ENCODE measurements at places on chromosomes 1 and 21. TPM values are rescaled to one million over a fixed set of nuclear protein-coding genes. Genes with fewer than 3 reads are reported as not detected.

- H3K27me3 ChIP-seq, result no peaks in the 10 kb centered on the region
- peak overlapping the region; percentile 44 for H3K27ac ChIP-seq
- no peak for DNase-seq
- no peaks in the 10 kb centered on the region for H3K36me3 ChIP-seq
- H3K4me3 ChIP-seq, result no peak overlapping the region
Measured at GRCh38 chr1:63935553-63935952, 161.7 kb downstream of the ROR1 start.

GRCh38 chr1:109493805-109494539 lies at the start of gene CYB561D1:
Gene CYB561D1 (plus strand): TSS chr1:109494094. CDS start chr1:109494140, 46 bp downstream.
- DNase-seq, result peak; percentile 80
- H3K4me3 ChIP-seq, result peak within 1 kb of the TSS; percentile 82
- H3K27ac ChIP-seq, result peak within 1 kb of the TSS; percentile 86
- H3K4me1 ChIP-seq, result peaks cover 27% of the 10 kb centered on the region

DNA sequence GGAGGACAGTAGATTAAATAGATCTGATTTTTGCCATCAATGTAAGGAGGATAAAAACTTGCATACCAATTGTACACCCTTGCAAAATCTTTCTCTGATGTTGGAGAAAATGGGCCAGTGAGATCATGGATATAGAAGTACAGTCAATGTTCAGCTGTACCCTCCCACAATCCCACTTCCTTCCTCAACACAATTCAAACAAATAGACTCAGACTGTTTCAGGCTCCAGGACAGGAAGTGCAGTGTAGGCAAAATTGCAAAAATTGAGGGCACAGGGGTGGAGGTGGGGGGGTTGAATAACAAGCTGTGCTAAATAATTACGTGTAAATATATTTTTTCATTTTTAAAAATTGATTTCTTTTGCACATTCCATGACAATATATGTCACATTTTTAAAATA lies 3.9 kb upstream of the IFI44 start:
- no peak overlapping the region for H3K27ac ChIP-seq
- no peak for DNase-seq
- no peaks in the 10 kb centered on the region for H3K4me1 ChIP-seq
- no peaks in the 10 kb centered on the region for H3K27me3 ChIP-seq
- H3K4me3 ChIP-seq, result no peak overlapping the region

DNA sequence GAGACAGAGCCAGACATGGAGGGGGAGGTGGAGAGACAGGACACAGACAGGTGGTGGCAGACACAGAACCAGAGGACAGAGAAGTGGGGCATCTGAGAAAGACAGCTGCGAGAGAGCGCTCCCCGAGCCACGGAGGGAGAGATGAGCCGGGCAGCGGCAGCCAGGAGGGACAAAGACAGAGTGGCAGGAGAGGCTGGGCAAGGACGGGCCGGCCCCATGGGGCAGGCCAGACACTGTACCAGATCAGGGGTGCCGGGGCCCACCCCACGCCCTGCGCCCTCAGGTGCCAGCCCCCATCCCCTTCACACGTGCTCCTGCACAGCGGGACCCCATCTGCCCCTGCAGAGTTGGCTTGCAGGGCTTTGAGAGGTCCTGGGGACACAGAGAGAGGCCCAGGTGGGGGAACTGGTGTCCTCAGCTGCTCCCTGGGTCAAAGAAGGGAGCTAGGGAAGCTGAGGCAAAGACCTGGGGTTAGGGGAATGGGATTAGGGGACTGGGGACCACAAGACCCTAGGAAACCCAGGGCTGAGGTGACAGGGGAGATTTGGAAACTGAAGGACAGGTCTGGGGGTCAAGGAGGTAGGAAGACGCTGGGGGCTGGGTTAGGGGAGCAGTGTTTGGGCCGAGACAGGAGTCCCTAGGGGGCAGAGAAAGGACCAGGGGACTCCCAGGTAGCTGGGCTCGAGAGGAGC lies 643 bp downstream of the FNDC5 start:
- peak overlapping the region; percentile 43 for H3K4me3 ChIP-seq
- peaks cover 42% of the 10 kb centered on the region for H3K4me1 ChIP-seq
- H3K27ac ChIP-seq, result peak overlapping the region; percentile 65
- H3K36me3 ChIP-seq, result no peaks in the 10 kb centered on the region
- DNase-seq, result no peak

GRCh38 chr1:24416666-24417391 lies 1.2 kb downstream of the NIPAL3 start:
- DNase-seq, result no peak
- H3K4me3 ChIP-seq, result peak overlapping the region; percentile 84
- H3K4me1 ChIP-seq, result peaks cover 5% of the 10 kb centered on the region
- H3K36me3 ChIP-seq, result no peaks in the 10 kb centered on the region
- H3K27ac ChIP-seq, result no peak overlapping the region

KRTAP12-2 gene
- not detected for total RNA-seq

DNA sequence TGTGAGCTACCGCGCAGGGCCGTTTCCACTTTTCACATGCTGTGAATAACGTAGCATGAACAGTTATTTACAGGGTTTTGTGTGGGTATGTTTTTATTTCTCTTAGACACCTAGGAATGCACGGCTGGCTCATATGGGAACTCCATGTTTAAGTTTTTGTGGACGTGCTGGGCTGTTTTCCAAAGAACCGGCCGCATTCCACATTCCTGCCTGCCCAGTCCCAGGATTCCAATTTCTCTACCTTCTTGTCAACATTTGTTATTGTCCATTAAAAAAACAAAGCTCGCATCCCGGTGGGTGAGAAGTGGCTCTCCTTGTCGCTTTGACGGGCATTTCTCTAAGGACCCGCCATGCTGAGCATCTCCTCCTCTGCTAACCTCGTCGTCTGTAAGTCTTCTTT lies 47.1 kb upstream of the LRRC3 start:
- H3K4me3 ChIP-seq, result no peak overlapping the region
- H3K27ac ChIP-seq, result no peak overlapping the region
- no peaks in the 10 kb centered on the region for H3K36me3 ChIP-seq
- no peaks in the 10 kb centered on the region for H3K4me1 ChIP-seq
- no peak for DNase-seq

DBT gene
- 7.6 TPM for total RNA-seq

DNA sequence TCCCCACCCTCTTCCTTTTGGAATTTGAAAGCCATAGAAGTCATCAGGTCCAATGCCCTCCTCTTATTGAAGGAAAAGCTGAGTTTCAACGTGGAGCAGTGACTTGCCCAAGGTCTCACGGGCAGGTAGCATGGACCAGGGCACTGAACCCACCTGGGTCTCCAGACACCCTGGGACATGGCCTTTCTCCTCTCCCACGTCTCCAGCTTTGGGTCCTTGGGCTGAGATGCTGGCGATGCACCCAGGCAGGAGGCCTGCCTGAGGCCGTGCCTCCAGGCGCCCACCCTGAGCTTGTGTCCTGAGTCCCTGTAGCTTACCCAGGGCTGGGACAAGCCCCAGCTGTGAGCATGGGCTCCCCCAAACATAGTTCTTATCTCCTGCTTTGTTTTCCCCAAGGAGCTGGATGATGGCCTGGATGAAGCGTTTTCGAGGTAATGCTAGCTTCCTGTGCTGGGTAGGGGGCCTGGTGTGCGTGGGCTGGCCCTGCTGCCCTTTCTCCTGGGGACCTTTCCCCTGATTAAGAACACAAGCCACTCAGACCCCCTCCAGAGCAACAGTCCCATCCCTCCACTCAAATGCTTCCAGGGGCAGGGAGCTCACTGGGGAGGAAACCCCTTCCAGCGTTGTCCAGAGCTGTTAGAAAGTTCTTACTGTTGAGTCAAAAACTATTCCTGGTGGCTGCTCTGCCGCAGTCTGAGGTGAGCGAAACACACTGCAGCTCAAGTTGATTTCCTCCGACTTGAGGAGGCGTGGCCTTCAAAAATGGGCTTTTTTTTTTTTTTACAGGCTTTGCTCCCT lies 21.6 kb downstream of the LDLRAP1 start:
- DNase-seq, result no peak
- H3K27me3 ChIP-seq, result no peaks in the 10 kb centered on the region
- H3K27ac ChIP-seq, result peak overlapping the region; percentile 86
- H3K4me1 ChIP-seq, result peaks cover 44% of the 10 kb centered on the region
- H3K36me3 ChIP-seq, result no peaks in the 10 kb centered on the region
- H3K4me3 ChIP-seq, result no peak overlapping the region

GRCh38 chr1:1315435-1315954 lies 7.1 kb downstream of the PUSL1 start:
- peaks cover 24% of the 10 kb centered on the region for H3K4me1 ChIP-seq
- no peaks in the 10 kb centered on the region for H3K36me3 ChIP-seq
- DNase-seq, result no peak
- H3K27ac ChIP-seq, result no peak overlapping the region
- H3K27me3 ChIP-seq, result no peaks in the 10 kb centered on the region

GRCh38 chr21:24222676-24223075 lies 1384.6 kb downstream of the MRPL39 start:
- DNase-seq, result no peak
- no peaks in the 10 kb centered on the region for H3K4me1 ChIP-seq
- H3K27me3 ChIP-seq, result no peaks in the 10 kb centered on the region
- no peak overlapping the region for H3K27ac ChIP-seq
- H3K4me3 ChIP-seq, result no peak overlapping the region

CR2 gene
- total RNA-seq, result 0.15 TPM

DNA sequence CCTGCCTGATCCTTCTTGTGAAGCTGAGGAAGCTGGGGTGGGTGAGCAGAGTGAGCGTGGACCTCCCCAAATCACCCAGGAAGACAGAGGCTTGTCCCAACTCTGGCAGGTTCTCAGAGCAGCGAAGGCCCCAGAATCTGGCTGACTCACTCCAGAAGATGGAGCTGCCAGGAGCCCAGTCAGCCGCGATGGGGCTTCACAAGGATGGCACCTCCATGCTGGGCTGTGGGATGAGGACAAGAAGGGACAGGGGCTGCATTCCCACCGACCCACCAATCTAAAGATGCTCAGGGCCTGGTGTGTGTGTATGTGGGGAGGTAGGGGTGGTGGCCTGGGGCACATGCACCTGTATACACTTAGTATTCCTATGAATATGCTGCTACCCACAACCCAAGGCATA lies 52.9 kb downstream of the ATP1A1 start:
- H3K36me3 ChIP-seq, result no peaks in the 10 kb centered on the region
- no peaks in the 10 kb centered on the region for H3K27me3 ChIP-seq
- H3K4me3 ChIP-seq, result no peak overlapping the region
- H3K4me1 ChIP-seq, result no peaks in the 10 kb centered on the region
- H3K27ac ChIP-seq, result no peak overlapping the region
- DNase-seq, result no peak

GRCh38 chr1:183674339-183674738 lies 21.2 kb upstream of the APOBEC4 start:
- no peaks in the 10 kb centered on the region for H3K27me3 ChIP-seq
- peak; percentile 5 for DNase-seq
- H3K36me3 ChIP-seq, result no peaks in the 10 kb centered on the region

TSPEAR gene
- not detected for total RNA-seq

OR2T33 gene
- not detected for total RNA-seq

DNA sequence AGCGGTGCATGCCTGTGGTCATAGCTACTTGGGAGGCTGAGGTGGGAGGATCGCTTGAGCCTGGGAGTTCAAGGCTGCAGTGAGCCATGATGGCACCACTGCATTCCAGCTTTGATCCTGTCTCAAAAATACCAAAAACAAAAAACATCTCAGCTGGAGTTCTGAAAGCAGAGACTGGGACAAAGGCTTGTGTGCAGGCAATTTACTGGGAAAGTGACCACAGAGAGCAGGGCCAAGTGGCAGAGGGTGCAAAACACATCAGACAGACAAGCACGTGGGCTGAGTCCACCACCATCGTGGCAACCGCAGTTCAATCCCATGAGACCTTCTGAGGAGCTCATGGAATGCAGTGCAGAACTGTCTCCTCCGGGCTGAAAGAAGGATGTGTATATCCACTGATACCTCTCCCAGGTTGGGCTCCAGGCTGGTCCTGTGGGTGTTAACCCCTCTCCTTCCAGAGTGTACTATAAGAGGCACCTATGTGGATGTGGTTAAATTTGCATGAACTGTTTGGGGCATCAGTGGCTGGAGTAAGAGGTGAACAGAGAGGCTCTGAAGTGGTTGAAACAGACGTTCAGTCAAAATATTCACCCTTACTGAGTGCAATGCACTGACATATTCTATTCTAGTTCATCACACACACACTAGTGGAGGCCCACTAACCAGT lies 10.8 kb downstream of the PIGP start:
- no peak overlapping the region for H3K27ac ChIP-seq
- H3K4me1 ChIP-seq, result no peaks in the 10 kb centered on the region
- DNase-seq, result no peak
- no peak overlapping the region for H3K4me3 ChIP-seq
- no peaks in the 10 kb centered on the region for H3K27me3 ChIP-seq

NMNAT2 gene
- total RNA-seq, result 0.26 TPM

ITGB2 gene
- total RNA-seq, result 32.6 TPM

- no peak for DNase-seq
- H3K27ac ChIP-seq, result no peak overlapping the region
- no peaks in the 10 kb centered on the region for H3K36me3 ChIP-seq
Measured at GRCh38 chr1:35870651-35871309, 12.2 kb upstream of the AGO1 start.

INTS3 gene
- total RNA-seq, result 16.1 TPM

GRCh38 chr1:242240077-242240476 lies 241.2 kb upstream of the MAP1LC3C start:
- no peak for DNase-seq
- H3K4me1 ChIP-seq, result no peaks in the 10 kb centered on the region
- H3K27ac ChIP-seq, result no peak overlapping the region
- H3K4me3 ChIP-seq, result no peak overlapping the region

- no peaks in the 10 kb centered on the region for H3K36me3 ChIP-seq
- DNase-seq, result no peak
- H3K27ac ChIP-seq, result no peak overlapping the region
- no peaks in the 10 kb centered on the region for H3K4me1 ChIP-seq
- H3K27me3 ChIP-seq, result no peaks in the 10 kb centered on the region
- no peak overlapping the region for H3K4me3 ChIP-seq
Measured at GRCh38 chr1:5649166-5649551, 343.1 kb downstream of the NPHP4 start.

CLEC20A gene
- not detected for total RNA-seq

NBPF4 gene
- total RNA-seq, result not detected

GLRX2 gene
- total RNA-seq, result 11.9 TPM

GRCh38 chr1:165119086-165119485 lies 237.4 kb downstream of the LMX1A start:
- H3K27ac ChIP-seq, result no peak overlapping the region
- DNase-seq, result no peak
- H3K4me3 ChIP-seq, result no peak overlapping the region
- no peaks in the 10 kb centered on the region for H3K4me1 ChIP-seq

DNA sequence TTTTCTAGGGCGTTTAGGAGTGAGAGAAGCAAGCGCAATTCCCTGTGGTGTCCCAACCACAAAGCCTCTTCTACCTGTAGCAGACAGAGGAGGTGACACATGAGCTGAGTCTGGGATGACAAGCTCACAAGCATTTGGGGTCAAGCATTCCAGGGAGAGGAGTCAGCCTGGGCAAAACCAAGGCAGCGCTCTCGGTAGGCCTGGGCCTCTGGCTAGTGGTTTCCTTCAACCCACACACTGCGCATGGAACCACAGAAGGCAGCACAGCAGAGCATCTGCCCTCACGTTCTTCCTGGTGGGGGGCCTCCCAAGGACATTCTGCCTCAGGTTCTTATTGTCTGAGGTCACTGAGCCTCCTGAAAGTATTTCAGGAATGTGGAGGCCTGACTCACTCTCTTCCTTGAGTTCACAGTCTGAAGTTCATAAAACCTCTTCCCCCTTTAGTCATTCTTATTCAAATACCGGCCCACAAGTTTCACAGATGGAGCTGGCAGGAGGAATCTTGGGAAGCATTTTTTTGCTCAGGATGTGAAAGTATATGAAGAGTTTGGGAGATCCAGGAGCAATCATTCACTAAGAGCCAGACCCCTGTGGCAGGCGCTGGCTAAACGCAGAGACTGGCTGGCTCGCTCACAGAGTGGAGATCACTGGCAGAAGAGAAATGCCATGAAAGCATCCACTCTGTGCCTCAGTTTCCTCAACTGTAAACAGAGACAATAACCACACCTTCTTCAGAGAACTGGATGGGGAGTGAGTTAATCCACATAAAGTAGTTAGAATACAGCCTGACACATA lies 26.8 kb downstream of the CCN1 start:
- H3K27ac ChIP-seq, result no peak overlapping the region
- no peak overlapping the region for H3K4me3 ChIP-seq

DTL gene
- 0.52 TPM for total RNA-seq

Measured in gastrocnemius medialis (tissue), 4 donors.